ENCODE measurements at places on chromosomes 16 and 17.

DNA sequence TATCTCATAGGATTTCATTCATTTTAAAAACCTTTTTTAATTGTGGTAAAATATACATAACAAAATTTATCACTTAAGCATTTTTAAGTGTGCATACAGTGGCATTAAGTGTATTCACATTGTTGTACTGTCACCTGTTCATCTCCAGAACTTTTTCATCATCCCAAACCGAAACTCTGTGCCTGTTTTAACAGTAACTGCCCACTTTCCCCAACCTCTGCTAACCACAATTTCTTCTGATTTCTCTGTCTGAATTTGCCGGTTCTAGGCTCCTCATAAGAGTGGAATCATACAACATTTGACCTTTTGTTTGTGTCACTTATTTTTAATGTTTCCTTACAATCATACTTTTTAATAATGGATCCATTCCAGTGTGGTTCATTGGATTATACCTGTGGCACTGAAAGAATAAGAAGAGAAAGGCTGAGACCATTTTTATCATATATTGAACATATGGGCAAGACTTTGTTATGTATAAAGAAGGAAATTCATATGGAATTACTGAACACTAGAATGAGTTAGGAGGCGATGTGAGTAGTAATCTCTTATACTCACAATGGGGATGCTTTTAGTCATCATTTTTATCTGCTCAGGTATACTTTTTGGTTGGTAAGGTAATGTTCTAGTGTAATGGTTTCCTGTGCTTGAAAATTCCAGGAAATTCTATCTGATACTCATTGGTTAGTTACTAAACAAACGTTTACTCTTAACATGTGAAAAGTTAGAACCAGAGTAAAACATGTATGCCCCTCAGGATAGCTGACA, 10.8 kb downstream of the CYLD start:
- DNase-seq, result no peak

DNA sequence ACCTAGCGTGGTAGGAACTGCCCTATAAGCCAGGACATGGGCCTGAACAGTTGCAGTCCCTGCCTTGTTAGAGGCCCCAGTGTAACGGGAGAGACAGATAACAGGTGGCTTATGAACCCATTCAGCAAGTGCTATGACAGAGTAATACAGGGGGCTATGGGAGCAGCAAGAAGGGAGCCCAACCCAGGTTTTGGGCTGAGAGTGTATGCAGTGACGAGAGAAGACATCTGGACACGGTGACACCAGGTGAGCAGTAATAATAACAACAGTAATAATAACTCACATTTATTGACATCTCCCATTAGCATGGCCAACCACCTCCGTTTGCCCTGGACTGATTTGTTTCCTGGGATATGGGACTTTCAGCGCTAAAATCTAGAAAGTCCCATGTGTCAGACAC, 100.8 kb downstream of the IRX5 start:
- DNase-seq, result no peak

GRCh38 chr16:50457423-50457822, 88.6 kb upstream of the BRD7 start:
- DNase-seq, result no peak

DNA sequence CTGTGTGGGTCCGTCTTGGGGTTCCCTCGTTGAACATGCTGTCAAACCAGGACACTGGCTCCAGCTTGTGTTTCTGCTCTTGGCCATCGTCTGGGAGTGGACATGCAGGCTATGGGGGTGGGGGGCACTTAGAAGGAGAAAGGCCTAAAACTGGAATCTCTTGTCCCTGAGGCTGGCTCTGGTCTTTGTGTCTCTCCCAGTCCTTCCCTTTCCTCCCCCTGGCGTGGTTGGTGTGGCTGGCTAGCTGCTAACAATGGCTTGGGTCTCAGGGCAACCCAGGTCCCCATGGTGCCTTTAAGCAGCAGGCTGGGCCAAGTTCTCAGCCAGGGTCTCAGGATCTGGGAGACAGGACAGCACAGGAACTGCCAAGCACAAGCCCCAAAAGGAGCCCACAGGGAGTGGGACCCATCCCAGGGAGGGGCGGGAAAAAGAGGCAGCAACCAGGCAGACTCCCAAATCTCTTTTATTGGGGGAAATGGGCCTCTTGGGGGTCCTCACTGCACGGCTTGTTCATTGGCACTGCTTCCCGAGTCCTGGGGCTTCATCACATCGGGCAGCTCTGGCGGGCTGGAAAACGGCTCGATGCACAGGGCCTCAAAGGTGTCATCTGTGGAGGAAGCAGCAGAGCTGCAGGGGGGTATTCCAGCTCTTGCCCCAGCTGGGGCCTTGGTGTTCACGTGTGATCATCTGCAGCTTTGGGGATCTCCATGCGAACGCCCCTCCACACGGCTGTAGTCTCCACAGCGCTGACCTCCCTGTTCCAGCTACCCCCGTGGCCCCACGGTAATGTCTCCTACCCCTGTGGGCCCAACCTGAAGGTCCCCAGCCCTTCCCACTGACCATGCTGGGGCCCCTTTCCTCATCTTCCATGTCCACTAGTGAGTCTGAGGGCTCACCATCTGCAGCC, 5.3 kb downstream of the ELOB start:
- DNase-seq, result no peak

- DNase-seq, result no peak
These were observed 1.9 kb upstream of the MMP28 start for GRCh38 chr17:35797370-35797769.

DNA sequence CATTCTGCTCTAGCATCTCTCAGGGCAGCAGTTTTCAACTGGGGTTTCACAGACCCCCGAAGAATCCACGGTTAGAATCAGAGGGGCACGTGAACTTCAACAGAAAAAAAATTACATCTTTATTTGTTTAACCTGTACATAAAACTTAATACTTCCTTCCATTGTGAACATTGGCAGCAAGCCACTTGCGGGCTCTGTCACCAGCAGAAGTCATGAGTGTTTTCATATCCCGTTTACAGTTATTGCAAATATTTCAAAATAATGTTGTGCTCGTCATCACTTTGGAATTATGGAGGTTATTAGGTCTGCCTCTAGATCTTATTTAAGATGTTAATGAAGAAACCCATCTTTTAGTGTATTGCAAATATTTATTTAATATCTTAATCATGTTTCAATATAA, 109.8 kb downstream of the SDR42E1 start:
- DNase-seq, result no peak

DNA sequence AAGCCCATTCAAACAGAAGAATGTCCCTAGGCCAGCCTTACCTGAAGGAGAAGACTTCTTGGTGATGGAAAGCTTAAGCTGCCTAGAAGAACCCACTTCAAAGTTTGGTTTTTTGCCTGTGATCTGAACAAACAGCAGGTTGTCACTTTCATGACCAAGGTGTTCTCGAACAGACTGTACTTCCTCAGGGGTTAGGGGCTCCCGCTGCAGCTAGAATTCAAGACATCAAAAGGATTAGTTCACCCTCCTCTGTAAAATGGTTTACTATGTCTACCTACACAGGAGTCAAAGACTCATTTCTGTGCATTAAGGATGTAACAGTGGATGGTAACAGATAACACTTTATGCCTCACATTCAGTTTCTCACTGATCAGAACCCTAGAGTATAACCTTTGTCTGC, 13.2 kb downstream of the CIAPIN1 start:
- no peak for DNase-seq

- DNase-seq, result no peak
These were observed 3.1 kb downstream of the PPP1R1B start for GRCh38 chr17:39629898-39630297.

GRCh38 chr17:71633391-71633849, 487.4 kb upstream of the SOX9 start:
- no peak for DNase-seq

DNA sequence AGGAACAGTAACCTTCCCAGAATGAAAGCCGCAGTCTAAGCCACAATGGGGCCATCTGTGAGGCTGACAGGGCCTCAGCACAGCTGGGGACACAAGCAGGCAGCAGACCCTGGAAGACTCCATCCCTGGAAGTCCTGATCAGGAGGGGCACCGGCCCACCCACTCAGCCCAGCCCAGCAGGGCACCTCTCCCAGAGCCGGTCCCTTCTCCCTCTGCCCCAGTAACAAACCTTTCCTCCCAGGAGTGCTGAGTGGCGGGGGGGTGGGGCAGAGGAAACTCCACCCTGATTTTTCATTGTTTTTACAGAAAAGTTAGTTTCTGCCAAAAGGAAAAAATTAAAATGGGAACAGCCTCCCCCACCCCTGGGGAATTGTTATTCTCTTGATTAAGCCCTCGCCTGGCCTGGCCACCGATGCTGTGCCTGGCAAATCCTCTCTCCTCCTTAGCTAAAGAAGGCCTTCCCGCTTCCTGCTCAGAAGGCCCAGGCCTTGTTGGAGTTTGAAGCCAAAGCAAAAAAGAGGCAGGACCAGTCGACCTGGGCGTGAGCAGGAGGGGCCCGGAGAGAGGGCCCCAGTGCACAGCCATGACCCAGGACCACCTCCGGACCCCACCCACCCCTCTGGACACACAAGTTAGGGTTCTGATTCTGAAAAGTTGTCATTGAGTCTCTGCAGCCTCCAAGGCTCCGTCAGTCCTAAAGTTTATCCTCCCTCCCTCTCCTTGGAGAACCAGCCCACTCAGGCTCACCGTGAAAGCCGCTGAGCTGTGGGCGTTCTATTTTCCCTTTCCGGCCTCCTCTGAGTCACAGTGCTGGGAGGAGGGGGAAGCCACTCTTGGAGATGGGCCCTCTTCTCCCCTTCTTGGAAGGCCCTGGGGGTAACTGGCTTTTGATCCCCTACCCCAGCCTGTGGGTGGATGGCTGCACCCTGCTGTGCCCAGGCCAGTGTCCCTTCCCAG, 128.4 kb upstream of the TNRC6C start:
- peak; percentile 37 for DNase-seq

- no peak for DNase-seq
These were observed 275.5 kb upstream of the SOX9 start for GRCh38 chr17:71845337-71845736.

DNA sequence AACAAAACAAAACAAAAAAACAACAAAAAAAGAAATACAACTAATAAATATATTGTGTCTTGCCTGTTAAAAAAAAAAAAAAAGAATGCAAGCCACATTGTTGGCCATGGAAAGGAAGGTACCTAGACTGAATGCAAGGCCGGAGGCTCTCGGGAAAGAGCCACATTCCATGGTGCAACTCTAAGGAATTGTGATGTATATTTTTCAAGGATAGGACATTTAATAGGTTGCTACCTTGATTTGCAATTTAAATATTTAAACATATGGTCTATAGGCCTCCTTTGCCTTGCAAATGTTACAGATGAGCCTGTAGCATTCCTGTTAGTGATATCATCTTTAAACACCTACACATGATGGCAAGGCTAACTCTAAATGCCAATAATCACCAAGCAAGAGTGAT, 650.9 kb downstream of the TOX3 start:
- DNase-seq, result no peak

DNA sequence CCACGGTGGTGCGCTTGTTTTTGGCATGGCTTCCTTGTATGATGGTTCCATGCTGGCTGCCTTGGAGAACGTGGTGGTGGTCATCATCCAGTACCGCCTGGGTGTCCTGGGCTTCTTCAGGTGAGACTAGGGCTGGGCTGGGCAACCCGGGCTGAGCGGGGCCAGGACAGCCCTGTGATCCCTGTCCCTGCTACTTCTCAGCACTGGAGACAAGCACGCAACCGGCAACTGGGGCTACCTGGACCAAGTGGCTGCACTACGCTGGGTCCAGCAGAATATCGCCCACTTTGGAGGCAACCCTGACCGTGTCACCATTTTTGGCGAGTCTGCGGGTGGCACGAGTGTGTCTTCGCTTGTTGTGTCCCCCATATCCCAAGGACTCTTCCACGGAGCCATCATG, 4.9 kb downstream of the CES2 start:
- no peak for DNase-seq

DNA sequence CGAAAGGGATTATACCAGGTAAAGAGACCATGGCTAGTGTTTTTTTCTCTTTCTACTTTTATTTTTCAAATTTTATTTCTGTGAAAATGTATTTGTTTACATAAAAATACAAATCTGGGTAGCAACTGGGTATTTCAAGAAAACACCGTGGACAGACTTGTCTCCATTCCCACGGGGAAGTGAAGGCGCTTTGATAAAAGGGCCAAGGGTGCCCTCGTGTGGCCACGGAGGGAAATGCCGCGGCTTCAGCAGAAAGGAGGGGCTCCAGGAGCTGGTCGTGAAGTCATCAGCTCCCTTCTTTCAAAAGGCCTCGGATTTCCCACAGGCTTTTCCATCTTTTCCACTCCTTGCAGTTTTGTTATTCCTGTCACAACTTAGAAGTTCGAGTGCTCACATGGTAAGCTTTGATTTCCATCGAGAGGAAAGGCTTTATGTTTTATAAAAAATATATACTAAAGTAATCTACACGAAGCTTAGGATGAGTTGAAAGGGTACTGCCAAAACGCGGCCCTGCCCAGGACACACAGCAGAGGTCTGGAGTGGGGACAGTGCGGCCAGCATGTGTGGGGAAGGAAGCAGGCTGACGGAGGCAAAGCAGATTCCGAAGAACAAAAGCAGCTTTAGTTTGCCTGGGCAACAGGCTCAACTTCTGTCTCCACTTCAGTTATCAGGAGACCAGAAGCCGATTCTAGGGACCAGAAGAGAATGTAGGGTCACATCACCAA, 15.3 kb upstream of the MNT start:
- peak; percentile 60 for DNase-seq

DNA sequence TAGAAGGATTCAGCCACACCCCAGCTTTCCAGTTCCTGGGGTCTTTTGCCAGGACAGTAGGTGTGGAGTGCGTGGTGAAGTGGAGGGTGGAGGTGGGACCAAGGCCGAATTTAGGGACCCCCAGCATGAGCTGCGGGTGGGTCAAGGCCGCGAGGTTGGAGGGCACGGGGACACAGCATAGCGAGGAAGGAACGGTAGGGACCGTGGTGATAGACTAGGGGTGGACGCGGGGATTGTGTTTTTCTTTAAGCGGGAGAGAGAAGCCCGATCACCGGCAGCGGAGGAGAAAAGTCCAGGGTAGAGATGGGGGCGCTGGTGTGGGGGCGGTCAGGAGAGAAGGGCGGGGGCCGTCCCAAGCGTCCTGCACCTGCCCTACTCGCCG, 261 bp upstream of the B4GALNT2 start:
- no peak for DNase-seq

GRCh38 chr17:82343560-82343959, 10.0 kb upstream of the SECTM1 start:
- DNase-seq, result no peak
